ENCODE measurements at places on chromosomes 5 and 9.

GRCh38 chr5:958701-959571, 49.7 kb upstream of the NKD2 start:
- peak; percentile 38 for DNase-seq

- DNase-seq, result no peak
These were observed 654.3 kb downstream of the CCDC171 start for GRCh38 chr9:16207161-16207560.

DNA sequence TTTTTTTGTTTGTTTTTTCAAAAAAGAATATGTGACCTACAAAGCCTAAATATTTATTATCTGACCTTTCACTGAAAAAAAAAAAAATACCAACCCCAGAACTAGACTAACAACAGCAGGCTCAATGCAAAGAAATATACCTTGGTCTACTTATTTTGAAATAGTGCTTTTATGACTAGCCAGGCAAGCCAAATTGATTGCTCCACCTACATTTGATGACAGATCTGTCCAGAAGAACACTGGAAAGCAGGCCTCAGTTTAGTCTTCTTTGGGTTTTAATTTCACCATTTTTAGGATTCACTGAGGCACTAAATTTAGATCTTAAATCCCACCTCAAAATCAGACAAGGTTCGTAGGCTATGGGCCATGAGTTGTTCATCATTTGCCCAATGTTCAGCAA, 97.3 kb downstream of the PLPP1 start:
- DNase-seq, result no peak

- no peak for DNase-seq
These were observed 29.2 kb upstream of the GZMA start for GRCh38 chr5:55073211-55073610.

GRCh38 chr9:72365525-72366256, 683 bp upstream of the ZFAND5 start:
- DNase-seq, result peak; percentile 85

DNA sequence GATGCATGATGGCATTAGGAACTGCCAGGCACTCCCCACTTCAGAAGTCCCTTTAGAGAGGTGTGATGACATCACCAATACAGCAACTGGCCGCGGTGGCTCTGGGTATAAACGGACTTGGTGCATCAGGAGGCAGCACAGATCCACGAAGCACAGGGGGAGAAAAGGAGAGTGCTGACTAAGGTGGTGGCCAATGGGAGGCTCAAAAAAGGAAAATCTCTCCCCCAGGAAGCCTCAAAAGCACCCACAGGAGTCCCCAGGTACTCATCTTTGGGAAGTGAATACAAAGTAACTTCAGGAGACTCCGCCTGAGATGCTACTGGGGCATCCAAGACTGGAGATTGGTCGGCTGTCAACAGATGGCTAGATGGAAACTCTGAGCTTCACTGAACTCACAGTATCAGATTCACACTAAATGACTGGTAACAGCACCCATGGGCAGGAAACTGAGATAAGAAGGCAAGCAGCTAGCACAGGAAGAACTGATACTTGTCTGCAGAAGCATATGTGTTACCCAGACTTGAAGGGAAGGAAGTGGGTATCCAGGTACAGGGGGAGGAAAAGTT, 7.6 kb downstream of the TTC39B start:
- DNase-seq, result no peak

DNA sequence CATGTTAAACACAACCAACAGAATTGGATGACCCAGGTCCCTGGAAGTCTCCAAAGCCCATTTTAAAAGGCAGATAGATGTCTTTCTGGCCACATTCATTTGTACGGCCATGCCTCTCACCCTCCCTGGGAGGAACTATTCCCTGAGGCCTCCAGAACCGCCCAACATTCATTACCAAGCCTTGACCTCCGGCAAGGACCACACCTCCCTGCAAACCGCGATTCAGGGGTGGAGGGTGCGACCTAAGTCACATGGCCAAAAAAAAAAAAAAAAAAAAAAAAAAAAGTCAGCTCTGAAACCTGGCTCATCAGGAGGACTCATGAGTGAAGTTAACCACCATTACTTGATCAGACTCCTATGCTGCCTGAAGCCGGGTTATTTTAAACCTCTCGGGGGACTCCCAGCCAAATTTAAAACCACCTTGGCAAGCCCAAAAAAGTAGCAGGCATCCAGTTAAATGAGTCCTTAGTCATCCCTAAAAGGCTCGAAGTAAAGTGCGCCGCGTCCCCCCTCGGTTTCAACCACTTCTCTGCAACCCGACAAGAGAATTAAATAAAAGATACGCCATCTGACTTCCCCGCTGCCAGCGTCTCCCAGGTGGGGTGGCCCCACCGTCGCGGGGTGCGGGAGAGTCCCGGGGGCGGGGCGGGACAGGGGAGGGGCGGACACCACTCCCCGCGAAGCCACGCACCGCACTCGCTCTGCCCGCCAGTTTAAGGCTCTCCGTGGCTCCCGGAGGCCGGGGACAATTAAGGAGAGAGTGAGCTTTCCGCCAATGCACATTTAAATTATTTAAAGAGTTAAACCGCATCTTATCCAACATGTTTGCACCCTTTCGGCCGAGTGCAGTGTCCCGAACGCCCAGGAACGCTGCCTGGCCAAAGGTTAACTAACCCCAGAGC, 2.3 kb downstream of the KLF9 start:
- DNase-seq, result no peak

DNA sequence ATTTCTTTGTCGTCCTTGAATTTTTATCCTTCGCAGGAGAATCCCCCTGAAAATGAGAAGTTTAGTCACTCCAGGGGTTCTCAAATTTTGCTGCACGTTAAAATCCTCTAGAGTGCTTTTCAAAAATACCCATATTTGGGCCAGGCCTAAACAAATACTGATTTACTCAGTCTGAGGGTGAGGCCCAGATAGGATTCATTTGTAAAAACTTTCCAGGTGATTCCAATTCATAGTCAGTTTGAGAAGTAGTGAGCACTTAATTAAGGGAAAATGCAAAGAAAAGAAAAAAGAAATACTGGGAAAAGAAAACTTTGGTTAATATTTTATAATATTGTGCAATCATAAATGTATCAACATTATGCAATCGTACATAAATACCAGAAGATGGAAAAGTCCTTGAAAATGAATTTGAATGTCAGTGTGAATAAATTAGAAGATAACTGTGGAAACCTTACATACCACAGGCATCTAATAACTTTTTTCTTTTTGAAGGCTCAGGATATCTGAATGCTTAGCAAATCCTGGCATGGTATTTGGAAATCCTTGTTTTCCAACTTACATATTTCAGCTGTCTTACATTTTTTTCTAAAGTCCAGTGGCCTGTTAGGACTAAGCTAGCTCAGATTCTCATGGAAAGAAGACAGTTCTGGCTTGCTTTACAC, 116.5 kb upstream of the DAPK1 start:
- DNase-seq, result no peak

DNA sequence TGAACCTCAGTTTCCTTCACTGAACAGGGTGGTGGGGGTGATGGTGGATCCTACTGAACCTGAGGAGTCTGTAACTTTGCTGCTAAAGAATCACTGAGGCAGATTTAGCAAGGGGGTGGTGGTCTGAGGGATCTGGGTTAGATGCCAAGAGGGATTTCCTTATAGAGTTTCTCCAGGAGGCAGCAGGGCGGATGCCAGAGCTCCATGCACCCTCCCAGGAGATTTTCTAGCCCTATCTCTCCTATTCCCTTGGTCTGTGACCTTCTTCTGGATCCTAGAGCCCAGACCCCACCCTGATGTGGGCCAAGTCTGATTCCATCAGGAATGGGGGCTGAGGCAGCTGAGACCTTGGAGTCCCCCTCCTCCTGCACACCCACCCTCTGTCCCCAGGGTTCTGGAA, 6.0 kb downstream of the PTGS1 start:
- no peak for DNase-seq

GRCh38 chr5:82562696-82563240, 284.6 kb upstream of the RPS23 start:
- DNase-seq, result no peak

- peak; percentile 3 for DNase-seq
These were observed 15.3 kb upstream of the GRXCR2 start for GRCh38 chr5:145887976-145888574.

GRCh38 chr5:15105799-15106393, 234.3 kb upstream of the ANKH start:
- DNase-seq, result no peak

GRCh38 chr9:133467101-133467500, 7.3 kb downstream of the CACFD1 start:
- no peak for DNase-seq

- DNase-seq, result no peak
These were observed 130.6 kb downstream of the PDZD2 start for GRCh38 chr5:31769530-31769929.

DNA sequence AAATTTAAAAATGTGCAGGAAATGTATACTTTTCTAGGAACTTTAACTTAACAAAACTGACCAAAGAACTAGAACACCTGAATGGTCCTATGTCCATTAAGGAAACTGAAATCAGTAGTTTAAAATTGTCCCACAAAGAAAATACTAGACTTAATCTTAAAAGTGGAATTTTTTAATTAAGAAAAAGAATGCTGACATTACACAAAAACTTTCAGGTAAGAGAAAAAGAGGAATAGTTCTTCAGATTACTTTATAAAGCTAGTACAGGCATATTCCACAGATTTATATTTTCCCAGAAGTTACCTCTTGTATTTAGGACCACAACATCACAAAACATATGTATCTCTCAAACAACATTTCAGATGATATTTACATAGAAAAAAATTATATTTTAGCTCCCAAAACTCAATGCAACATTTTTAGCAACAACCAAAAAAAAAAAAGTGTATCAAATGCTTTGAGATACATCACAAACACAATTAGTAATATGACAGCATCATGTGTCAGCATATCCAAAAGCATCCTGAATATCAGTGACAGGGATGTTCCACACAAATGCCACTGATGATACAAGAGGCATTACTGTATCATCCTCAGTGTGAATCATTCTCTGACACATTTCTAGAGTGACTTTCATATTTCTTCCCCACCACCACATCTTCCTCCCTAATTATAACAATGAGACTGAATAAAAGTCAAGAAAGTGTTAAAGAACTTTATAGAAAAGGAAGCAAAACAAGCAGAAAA, 264.0 kb downstream of the EPB41L4A start:
- no peak for DNase-seq

GRCh38 chr5:171162596-171162995, 146.5 kb upstream of the TLX3 start:
- no peak for DNase-seq
